Natural killer cell treated with Interleukin-12 subunit alpha and Interleukin-12 subunit beta and Interleukin-15 and Interleukin-18, amount 100 ng/mL, for 72 hours (primary cell): ENCODE measurements at places on chromosomes 5 and 9. TPM values are rescaled to one million over a fixed set of nuclear protein-coding genes. Genes with fewer than 3 reads are reported as not detected.

ATP10B gene
- not detected for total RNA-seq

SV2C gene
- total RNA-seq = not detected

IL17B gene
- not detected for total RNA-seq

F2RL1 gene
- total RNA-seq = not detected

FREM1 gene
- total RNA-seq = not detected

FLT4 gene
- total RNA-seq = 0.47 TPM

BRINP1 gene
- total RNA-seq = not detected

SAXO1 gene
- not detected for total RNA-seq

CBY3 gene
- total RNA-seq = not detected

AQP7 gene
- not detected for total RNA-seq

DHX29 gene
- total RNA-seq = 19.2 TPM

FAXDC2 gene
- total RNA-seq = not detected
